NCI-H1930 (cell line): ENCODE measurements at places on chromosomes 5 and 9.
A peak's percentile ranks its signal among the peaks of the same experiment; 100 is the strongest.

- DNase-seq: no peak
These were observed 1040.3 kb downstream of the TLE1 start for GRCh38 chr9:80649001-80649420.

GRCh38 chr5:52859628-52860027 lies 71.9 kb downstream of the ITGA1 start:
- DNase-seq: no peak

DNA sequence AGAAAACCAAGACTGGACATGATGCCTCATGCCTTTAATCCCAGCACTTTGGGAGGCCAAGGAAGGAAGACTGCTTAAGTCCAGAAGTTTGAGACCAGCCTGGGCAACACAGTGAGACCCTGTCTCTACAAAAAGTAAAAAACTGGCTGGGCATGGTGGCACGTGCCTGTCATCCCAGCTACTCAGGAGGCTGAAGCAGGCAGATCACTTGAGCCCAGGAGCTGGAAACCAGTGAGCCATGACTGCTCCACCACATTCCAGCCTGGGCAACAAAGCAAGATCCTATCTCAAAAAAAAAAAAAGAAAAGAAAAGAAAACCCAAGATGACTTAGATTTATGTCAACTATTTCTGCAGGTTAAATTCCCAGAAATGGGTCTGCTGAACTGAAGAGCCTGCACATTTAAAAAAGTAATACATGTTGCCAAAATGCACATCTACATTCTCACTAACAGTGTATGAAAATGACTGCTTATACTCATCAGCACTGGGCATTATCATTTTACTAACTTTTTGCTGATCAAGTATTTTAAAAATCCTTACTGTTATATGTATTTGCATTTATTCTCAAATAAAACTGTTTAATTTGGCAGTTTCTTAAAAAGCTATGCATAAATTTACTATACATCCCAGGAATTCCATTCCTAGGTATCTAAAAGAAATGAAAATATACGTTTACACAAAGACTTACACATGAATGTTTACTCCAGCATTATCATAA lies 14.3 kb downstream of the ERMP1 start:
- DNase-seq: no peak

GRCh38 chr9:84751921-84752320 lies 82.4 kb downstream of the NTRK2 start:
- DNase-seq: no peak

DNA sequence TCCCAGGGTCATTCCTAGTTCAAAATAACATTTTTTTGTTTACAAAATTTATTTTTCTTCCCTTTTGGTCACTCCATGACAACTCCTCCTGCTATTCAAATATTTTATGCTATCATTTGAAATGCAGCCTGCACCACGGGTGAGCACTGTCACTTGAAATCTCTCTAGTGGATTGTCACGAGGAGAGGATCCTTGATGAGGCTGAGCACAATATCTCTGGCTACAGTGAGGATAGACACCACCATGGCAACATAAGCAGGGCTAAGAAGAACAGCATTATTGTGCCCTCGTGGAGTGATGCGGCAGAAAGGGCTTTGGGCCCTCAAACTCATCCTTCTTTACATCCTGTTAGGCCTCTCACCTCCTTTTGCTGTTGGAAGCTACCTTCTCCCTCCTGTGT lies 321.9 kb downstream of the RAB3C start:
- DNase-seq: no peak

- DNase-seq: no peak
These were observed 111.2 kb upstream of the IL12B start for GRCh38 chr5:159441441-159441840.

GRCh38 chr5:173487300-173487699 lies 129.2 kb downstream of the BOD1 start:
- no peak for DNase-seq

- DNase-seq: no peak
These were observed 533.5 kb downstream of the ZNF608 start for GRCh38 chr5:124212934-124213333.

DNA sequence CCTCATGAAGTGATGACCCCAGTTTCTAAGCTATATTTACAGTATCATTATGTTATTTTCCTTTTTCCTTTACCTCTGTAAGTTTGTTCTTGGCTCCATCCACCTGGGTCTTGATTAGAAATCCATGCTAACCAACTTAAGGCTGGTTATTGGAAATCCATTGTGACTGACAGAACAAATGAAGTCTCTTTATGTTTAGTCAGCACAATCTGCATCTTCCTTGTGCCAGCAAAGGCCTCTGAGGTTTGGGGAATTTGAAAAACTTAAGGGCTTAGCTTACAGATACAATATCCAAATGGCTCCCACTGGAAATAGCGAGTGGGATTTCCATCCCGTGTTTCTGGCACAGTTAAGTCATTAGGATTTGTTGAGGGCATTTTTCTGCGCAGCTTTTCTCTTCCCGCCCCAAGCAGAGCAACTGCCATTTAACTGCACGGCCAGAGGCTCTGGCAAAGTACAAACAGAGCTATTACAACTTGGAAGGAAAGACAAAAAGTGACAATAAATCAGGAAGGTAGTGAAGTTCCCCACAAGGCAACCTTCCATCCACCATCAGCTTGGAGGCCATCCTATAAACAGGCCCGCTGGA lies 64.2 kb downstream of the DCP2 start:
- DNase-seq: no peak

- no peak for DNase-seq
These were observed 11.7 kb upstream of the DENND1A start for GRCh38 chr9:123941524-123942070.

- no peak for DNase-seq
These were observed 110.6 kb upstream of the FER start for GRCh38 chr5:108637134-108637533.

DNA sequence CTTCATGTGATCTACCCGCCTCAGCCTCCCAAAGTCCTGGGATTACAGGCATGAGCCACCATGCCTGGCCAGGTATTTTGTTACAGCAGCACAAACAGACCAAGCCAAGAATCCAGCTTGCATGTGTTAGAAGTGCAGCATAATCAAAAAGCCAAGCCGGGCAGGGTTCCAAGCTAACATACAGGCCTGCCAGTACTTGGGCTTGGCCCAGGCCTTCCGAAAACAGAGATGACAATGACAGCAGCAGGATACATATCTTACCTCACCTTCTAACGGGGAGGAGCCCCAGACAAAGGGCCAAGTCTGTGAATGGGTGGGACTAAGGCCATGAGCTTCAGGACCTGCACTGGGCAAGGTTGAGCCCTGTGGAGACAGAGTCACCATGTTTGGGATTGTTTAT lies 91.4 kb upstream of the ZNF462 start:
- no peak for DNase-seq

DNA sequence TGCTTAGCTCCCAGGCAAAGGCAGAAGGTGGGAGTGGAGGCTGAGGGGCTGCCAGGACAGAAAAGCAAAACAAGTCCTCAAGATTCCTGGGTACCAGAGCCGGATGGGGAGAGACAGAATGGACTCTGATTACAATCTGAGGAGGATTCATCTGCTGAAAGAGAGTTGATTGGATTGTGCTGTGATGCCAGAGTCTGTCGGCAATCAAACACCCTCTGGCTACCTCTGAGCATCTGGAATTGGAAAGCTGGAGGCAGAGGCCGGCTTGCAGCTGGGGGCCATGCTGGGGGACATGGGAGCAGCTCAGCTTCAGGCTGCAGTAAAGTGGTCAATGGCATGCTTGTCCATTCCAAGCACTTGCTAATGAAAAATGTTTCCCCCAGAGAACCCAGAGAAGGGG lies 59.3 kb downstream of the ASTN2 start:
- no peak for DNase-seq

- no peak for DNase-seq
These were observed 47.4 kb upstream of the GLDC start for GRCh38 chr9:6692881-6693361.

DNA sequence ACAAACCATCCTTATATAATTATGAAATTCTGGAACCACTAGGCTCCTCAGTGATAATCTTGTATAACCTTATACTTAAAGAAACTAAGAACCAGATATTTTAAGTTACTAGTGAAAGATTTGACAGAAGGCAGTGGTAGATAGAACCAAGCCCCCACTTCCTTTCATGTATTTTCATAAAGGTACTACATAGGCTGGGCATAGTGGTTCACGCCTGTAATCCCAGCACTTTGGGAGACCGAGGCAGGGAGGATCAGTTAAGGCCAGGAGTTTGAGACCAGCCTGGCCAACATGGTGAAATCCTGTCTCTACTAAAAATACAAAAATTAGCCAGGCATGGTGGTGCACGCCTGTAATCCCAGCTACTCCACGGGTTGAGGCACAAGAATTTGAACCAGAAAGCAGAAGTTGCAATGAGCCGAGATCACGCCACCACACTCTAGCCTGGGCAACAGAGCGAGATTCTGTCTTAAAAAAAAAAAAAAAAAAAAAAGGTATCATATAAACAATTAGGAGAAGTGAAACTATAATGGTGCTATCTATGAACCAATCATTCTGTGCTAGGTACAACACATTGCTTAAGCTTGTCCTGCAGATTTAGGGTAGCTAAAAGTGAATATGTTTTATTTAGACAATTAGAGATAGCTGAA lies 27.9 kb upstream of the DTWD2 start:
- DNase-seq: no peak

DNA sequence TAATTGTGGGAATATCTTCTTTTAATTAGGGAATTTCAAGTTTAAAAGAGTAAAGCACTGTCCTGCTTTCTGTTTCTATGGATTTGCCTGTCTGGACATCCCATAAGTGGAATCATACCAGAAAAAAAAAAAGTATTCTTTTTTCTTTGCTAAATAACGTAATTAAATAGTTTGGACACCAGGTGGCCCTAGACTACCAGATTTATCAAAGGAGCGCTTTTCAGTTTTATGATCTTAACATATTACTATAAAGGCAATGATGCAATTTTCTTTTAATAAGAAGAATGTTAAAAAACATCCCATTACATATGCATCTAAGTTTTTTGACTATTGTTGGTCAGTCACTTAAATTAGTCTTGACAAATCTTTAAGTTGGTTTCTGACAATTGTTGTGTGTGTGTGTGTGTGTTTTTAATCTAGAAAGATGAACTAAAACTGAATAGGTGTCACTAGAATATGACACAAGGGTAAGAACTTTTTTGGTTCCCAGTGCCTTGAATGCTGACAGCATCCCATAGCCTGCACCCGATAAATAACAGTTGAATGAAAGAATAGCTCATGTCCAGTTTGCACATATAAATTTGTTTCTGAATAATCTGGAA lies 49.5 kb downstream of the C5orf22 start:
- peak; percentile 66 for DNase-seq

GRCh38 chr5:42721484-42721883 lies 35.1 kb upstream of the CCDC152 start:
- no peak for DNase-seq

- DNase-seq: no peak
These were observed 85.4 kb upstream of the CPEB4 start for GRCh38 chr5:173802670-173803165.

DNA sequence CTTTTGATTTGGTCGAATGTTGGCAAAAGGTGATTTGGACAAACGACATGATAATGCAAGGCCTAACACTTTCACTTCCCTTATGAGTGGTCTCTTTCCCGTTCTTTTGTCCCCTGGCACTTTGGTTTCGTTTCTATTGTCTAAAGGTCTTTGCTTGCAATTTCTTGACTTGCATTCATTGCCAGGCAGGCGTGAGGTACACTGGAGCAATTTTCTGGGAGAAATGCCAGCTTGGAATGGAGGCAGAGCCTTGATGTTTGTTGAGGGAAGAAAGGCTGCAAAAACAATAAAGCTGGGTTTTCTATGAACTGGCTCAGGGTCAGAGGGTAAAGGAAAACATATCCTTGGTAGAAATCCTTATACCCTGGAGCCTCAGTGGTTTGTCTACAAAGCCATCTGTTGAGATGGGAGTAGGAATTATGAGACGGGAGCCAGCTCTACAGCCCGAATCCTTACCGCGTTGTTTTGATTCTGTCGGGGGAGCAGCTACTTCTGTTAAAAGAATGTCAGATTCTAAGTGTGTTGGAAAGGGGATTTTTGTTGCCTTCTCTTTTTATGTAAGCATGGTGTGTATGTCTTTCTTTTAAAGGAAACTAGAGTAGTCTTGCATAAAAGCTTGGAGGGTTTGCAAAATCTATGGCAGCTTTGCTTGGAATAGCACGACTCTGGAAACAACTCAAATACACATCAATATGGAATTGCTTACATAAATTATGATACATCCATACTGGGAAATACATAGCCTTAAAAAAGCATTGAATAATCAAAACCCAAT lies 158.9 kb downstream of the RMI1 start:
- peak; percentile 51 for DNase-seq

GRCh38 chr9:82153032-82153431 lies 164.5 kb downstream of the SPATA31D1 start:
- DNase-seq: no peak

DNA sequence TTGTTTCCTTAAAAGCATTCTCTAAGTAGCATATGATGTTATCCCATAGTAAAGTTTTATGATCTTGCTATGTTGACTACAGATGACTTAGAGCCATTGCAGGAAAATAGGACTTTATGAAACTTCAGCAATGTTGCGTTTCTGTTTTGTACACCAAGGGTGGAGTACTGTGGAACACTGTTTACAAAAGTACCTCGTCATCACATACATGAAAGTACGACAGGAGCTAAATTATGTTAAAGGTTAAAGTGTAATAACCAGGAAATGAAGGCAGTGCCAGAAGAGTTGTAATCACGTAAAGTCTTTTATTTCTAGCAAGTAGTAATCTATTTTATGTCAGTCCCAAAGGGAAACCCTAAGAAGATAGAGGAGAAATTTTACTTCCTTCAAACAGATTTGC lies 50.9 kb downstream of the C9orf85 start:
- no peak for DNase-seq

- no peak for DNase-seq
These were observed 32.6 kb downstream of the SSBP2 start for GRCh38 chr5:81718300-81718699.

DNA sequence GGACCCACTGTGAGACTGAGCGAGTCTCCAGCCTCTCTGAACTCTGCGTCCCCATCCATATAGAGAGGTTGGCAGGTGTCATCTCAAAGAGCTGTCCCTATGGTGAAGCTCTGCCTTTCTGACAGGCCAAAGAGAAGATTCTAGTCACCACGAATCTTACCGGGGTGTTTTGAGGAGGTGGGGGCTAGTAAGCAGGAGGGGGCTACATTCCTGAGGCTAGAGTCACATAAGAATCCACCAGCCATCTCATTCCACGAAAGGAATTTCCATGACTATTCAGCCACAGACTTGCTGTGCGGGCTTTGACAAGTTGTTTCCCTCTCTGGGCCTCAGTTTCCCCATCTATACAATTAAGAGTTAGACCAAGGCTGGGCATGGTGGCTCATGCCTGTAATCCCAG lies 16.3 kb downstream of the PDGFRB start:
- DNase-seq: no peak

- DNase-seq: no peak
These were observed 143.6 kb downstream of the CDH9 start for GRCh38 chr5:26894719-26895263.

GRCh38 chr5:103829585-103829984 lies 267.0 kb upstream of the NUDT12 start:
- DNase-seq: no peak

- no peak for DNase-seq
These were observed 208.7 kb downstream of the FANCC start for GRCh38 chr9:95108777-95109176.

GRCh38 chr5:2522372-2522771 lies 229.1 kb downstream of the IRX2 start:
- no peak for DNase-seq

GRCh38 chr9:22257026-22257816 lies 189.4 kb upstream of the DMRTA1 start:
- DNase-seq: no peak
